Stimulated activated CD8-positive, alpha-beta memory T cell treated with anti-CD3 and anti-CD28 coated beads, Interleukin-7, amount 100 ng/mL, for 1 hour (primary cell): ENCODE measurements at places on chromosomes 11 and 22.
A peak's percentile ranks its signal among the peaks of the same experiment; 100 is the strongest.

- no peak for DNase-seq
Measured at GRCh38 chr22:22406445-22407027, 102.0 kb downstream of the ZNF280B start.

- DNase-seq: no peak
Measured at GRCh38 chr11:92393218-92393617, 168.6 kb downstream of the FAT3 start.

DNA sequence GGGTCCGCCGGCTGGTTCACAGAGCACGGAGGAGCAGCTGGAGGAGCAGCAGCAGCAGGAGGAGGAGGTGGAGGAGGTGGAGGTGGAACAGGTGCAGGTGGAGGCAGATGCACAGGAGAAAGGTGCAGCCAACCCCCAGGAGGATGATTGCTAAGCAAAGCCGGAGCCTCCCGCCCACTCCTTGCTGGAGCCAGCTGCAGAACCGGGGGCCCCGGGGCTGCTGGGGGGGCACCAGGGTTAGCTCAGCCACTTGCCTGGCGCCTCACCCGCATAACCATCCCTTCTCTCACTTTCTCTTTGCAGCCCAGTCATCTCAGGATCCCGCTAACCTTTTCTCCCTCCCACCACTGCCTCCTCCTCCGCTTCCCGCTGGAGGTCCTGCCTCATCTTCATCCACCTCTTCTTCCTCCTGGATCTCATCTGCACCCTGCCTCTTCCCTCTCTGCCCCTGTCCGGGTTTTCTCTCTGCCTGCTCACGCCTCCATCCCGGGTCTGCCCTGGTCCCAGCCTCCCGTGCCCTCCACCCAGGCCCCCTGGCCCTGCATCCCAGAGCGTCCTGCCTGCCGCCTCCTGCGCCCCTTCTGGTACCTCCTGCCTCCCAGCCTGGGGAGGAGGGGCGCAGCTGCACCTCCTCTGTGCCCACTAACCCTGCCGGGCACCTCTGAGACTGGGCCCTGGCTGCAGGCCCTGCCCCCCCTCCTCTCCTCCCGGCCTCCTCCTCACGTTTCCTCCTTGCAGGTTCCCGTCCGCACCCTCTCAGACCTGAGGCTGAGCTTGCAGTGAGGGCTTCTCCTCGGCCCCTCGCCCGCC is 9.5 kb downstream of the KCTD17 start:
- DNase-seq: no peak

DNA sequence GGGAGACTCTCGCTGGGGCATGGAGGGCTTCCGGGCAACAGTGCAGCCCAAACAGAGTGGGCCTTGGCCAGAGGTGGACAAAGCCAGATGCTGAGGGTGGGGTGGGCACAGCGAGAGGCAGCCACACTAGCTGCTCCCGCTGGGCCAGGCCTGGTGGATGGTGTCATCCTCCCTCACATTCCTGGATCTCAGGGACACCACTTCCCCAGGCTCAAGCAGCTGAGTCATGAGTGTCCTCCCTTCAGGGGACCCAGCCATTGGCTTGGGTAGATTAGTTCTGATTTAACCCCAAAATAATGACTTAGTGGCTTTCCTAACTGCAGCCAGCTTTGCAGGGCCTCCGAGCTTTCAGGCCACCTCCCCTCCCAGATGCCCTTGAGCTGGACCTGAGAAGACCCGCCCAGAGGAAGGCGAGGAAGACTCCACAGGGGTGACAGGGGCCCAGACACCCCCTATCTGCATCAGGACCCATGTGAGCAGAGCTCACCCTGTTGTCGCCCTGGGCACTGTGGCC is 25.9 kb upstream of the WNT7B start:
- no peak for DNase-seq

DNA sequence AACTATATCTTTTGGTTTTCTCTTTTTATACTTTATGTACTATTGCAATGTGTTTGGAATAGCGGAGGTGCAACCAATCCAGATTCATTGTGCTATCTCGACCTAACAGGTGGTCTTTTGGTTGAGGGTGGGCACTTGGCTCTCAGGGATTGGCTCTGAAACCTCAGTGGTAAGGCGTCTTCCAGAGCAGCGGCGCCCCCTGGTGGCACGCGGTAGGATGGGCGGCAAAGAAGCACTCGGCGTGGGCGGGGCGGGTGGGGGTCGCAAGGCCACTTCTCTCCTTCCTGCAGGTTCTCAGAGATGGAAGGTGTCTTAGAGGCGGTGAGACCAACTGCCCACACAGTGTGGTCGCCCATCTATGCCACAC is 19.2 kb upstream of the PLET1 start:
- peak; percentile 50 for DNase-seq

- DNase-seq: no peak
Measured at GRCh38 chr11:1826552-1827094, 8.2 kb upstream of the SYT8 start.
